ENCODE measurements at places on chromosomes 1 and 21.

- peak; percentile 51 for DNase-seq
Observed at GRCh38 chr1:95034506-95034905, 38.2 kb downstream of the ALG14 start.

DNA sequence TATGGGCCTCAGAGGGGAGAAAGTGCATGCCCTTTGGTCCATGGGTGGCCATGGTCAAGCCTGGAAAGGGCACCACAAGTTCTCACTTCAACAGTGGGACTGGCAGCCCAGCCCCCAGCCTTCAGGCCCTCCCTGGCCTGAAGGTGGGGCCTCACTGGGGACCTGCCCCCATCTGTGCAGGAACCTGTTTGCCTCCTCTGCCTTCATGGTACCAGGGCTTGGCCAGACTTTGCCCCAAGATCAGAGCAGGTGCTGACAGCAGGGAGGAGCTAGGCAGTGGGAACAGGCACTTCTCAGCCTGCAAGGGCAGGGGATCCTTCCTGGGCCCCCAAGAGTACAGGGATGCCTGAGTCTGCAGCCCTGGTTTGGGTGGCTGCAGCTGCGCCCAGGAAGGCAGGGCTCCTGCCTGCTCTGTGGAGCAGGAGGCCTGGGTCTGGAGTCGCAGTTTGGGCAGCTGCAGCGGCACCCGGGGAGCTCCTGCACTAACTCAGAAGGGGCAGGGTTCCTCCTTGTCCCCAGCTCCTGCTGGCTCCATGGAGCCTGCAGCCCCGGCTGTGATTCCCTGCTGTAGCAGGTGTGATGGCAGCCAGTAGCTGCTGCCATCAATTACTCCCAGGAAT, 460.1 kb upstream of the NCAM2 start:
- DNase-seq = no peak

GRCh38 chr1:20983297-20983889, 193.3 kb downstream of the EIF4G3 start:
- DNase-seq = no peak

DNA sequence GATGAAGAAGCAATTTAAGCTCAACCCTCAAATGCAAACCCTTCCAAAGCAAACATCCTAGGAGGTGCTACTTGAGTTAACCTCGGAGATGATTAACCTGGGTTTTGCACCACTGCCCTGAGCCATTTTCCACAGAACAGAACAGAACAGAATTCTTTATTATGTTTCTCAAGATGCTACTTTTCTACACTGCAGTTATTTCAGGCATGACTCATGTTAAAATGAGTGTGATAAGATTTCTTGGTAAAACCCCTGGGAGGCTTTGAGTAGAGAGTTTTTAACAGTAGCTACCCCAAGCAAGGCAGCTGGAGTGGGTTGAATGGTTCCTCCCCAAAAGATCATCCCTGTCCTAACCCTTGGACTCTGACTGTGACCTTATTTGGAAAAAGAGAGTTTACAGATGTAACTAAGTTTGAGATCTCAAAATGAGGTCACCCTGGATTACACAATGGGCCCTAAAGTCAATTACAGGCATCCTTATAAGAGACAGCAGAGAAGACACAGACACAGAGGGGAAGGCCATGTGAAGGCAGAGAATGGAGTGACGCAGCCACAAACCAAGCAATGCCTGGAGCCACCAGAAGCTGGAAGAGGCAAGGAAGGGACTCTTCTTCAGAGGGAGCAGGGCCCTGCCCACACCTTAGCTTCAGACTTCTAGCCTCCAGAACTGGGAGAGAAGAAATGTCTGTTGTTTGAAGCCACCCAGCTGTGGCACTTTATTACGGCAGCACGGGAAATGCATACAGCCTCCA, 153.4 kb downstream of the ETS2 start:
- DNase-seq = peak; percentile 83

All from fibroblast of skin of abdomen (primary cell).